Activated CD4-positive, alpha-beta T cell treated with anti-CD3 and anti-CD28 coated beads, Interleukin-2, amount 50 U/mL, for 24 hours (primary cell): ENCODE measurements at places on chromosomes 5 and 9.

- no peak for DNase-seq
Measured at GRCh38 chr5:81609810-81610375, 141.0 kb downstream of the SSBP2 start.

- no peak for DNase-seq
Measured at GRCh38 chr5:154390746-154391359, 54.9 kb upstream of the SAP30L start.

GRCh38 chr9:107474124-107474523 is 15.4 kb downstream of the KLF4 start:
- no peak for DNase-seq

- no peak for DNase-seq
Measured at GRCh38 chr9:5292141-5292540, 12.4 kb downstream of the RLN2 start.

- no peak for DNase-seq
Measured at GRCh38 chr9:33289936-33290246, 425 bp upstream of the NFX1 start.

GRCh38 chr5:170182491-170182890 is 50.3 kb upstream of the C5orf58 start:
- DNase-seq, result no peak

DNA sequence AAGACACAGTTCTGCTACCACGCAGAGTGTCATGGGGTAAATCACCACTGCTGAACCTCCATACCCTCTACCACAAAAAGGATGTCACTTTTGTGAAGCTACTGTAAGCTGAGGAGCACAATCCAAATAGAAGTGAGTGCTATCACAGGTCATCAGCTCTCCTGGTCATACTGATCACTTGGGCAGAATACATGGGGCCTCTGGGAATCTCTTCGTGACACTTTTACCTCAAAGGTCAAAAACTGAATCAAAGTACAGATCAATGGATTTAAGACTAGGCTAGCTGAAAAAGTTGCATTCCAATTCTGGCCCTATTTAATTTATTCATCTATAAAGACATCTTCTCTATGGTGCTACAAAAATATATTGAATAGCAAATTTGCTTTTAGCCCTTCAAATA is 115.5 kb downstream of the MPDZ start:
- no peak for DNase-seq

GRCh38 chr5:140566665-140567064 is 2.0 kb downstream of the SLC35A4 start:
- DNase-seq, result no peak

- DNase-seq, result no peak
Measured at GRCh38 chr9:35844628-35845270, 15.7 kb downstream of the TMEM8B start.

- DNase-seq, result no peak
Measured at GRCh38 chr5:171863935-171864334, 78.3 kb downstream of the SMIM23 start.

DNA sequence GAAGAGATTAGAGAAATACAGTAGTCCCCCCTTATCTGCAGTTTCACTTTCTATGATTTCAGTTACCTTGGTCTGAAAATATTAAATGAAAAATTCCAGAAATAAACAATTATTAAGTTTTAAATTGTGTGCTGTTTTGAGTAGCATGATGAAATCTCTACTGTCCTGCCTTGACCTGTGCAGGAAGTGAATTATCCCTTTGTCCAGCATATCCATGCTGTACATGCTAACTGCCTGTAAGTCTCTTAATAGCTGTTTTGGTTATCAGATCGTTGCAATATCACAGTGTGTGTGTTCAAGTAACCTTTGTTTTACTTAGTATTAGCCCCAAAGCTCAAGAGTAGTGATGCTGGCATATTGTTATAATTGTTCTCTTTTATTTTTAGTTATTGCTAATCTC is 11.2 kb upstream of the JAK2 start:
- no peak for DNase-seq

GRCh38 chr9:36862206-36863145 is 171.6 kb downstream of the PAX5 start:
- no peak for DNase-seq

- no peak for DNase-seq
Measured at GRCh38 chr9:132588501-132589147, 6.2 kb downstream of the BARHL1 start.

DNA sequence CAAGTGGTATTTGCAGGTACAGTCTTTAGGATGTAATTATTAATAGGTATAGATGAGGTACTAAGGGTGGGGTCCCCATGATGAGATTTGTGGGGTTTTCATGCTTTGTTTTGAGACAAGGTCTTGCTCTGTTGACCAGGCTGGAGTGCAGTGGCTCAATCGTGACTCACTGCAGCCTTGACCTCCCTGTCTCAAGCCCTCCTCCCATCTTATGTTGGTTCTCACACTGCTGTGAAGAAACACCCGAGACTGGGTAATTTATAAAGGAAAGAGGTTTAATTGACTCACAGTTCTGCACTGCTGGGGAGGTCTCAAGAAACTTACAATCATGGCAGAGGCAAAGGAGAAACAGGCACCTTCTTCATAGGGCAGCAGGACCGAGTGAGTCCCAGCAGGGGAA is 217.5 kb downstream of the CDK5RAP2 start:
- no peak for DNase-seq

- DNase-seq, result no peak
Measured at GRCh38 chr9:26301659-26302058, 590.9 kb downstream of the CAAP1 start.

GRCh38 chr9:2615497-2615896 is 6.1 kb upstream of the VLDLR start:
- no peak for DNase-seq

DNA sequence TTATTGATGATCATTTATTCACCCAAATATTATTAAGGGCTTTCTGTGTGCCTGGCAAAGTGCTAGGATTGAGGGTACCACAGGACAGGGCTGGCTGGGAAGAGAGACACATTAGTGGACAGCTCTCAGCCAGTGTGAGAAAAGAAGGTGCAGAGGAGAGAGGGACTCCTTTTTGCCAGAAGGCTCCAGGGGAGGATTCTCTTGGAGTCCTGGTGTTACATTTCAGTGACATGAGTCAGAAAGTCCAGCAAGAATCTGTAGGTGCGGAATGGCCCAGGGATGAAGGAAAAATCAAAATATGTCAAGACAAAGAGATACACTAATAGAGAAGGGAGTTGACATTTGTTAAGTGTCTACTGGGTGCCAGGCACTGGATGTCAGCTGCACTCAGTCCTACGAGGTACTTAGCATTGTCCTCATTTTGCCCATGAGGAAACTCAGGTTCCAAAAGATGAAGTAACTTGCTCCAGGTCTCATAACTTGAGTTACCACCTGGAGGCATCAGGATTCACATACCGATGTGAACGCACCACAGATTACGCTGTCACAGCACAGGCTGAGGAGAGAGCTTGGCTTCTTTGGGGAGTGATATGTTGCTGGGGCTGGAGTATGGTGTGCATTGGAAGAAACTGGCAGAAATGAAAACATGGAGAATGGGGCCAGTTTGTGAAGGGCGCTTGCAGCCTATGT is 60.5 kb downstream of the RASGRF2 start:
- no peak for DNase-seq

- no peak for DNase-seq
Measured at GRCh38 chr5:16179511-16179935, at the start of gene MARCHF11. MARCHF11 (minus strand) TSS chr5:16179791; CDS start chr5:16179575, 216 bp downstream.

DNA sequence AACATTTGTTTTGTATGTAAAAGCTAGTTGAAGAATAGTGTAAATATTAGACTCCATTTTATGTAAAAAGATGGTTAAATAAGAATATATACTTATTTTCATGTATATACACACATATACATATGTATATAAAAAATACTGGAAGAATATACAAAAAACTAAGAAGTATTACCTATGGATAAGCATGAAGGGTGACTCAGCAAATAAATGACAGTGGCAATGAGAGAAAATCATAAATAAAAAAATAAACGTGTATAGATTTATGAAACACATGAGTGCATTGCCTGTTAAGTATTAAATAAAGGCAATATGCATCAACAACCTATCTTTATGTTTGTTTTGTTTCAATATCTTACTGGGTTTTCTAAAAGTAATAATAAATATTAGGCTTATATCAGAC is 435.3 kb downstream of the CYLC2 start:
- no peak for DNase-seq

- DNase-seq, result no peak
Measured at GRCh38 chr5:50767588-50767987, 101.2 kb downstream of the PARP8 start.
